ENCODE measurements at places on chromosomes 4 and X.

GRCh38 chrX:110159865-110160264, 157.0 kb downstream of the TMEM164 start:
- no peak for DNase-seq

DNA sequence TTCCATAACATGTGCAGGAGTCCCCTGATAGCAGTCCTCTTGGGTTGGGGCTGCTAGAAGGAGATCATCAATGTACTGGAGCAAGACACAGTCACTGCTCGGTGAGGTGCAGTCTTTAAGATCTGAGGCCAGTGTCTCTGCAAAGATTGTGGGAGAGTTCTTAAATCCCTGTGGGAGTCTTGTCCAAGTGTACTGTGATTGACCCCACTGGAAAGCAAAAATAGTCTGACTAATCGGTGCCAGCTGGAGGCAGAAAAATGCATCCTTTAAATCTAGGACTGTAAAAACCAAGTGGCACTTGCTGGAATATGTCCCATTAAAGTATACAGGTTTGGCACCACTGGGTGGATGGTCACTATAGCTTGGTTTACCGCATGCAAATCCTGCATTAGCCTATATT, 31.1 kb downstream of the SULT1E1 start:
- peak; percentile 68 for DNase-seq

DNA sequence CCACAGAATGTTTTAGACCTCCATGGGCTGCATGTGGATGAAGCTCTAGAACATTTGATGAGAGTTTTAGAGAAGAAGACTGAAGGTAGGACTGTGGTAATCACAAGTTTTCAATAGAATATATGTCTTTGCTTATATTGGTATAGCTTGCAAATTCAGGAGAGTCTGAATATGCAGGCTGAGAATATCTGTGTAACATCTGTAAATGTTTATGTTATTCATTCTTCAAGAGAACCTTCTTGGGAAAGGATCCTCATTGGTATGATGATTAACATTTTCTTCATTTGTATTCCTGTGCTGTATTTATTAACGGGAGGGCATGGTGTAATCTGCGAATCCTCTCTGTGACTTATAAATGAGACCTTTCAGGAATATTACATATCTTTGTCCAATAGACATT, 52.1 kb upstream of the RHOH start:
- DNase-seq, result peak; percentile 22

DNA sequence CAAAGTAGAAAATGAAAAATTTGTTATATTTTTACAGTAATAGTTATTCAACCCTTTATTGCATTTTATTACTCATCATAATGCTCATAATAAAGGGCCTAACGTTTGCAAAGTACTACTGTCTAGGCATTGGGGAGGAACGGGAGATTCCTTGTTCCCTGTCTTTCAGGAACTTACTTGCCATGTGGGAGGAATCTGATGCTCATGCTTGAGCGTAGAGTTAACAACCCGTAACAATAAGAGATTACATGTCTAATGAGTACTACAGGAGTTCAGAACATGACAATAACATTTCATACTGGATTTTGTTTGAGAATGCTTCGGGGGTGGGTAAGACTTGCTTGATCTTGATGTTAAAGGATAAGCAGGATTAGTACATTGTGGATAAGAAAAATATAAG, 2.9 kb downstream of the CCSER1 start:
- DNase-seq, result no peak
